ENCODE measurements at places on chromosomes 13 and 19. TPM values are rescaled to one million over a fixed set of nuclear protein-coding genes. Genes with fewer than 3 reads are reported as not detected.

The F10 gene
- not detected for polyA plus RNA-seq

- no peaks in the 10 kb centered on the region for H3K27me3 ChIP-seq
- H3K36me3 ChIP-seq = no peaks in the 10 kb centered on the region
- DNase-seq = no peak
- H3K4me1 ChIP-seq = no peaks in the 10 kb centered on the region
Measured at GRCh38 chr13:103539265-103539664, 473.0 kb upstream of the SLC10A2 start.

DNA sequence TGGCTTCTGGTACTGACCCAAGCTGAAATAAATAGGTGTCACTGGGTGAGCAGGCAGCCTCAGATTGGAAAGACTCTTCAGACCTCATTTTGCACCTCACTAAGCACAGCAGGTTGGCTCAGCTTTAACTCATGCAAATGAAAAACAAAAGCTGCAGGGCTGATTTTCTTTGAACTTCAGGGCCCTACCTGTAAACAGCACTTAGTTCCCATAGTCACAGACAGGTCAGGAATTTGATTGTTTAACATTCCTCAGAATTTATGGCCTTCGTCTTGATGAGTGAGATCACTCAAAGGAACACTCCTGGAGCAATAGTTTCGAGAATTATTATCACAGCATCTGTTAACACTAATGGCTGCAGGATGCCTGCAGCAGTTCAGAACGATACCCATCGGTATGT is 718.5 kb downstream of the EFNB2 start:
- no peaks in the 10 kb centered on the region for H3K4me1 ChIP-seq
- H3K36me3 ChIP-seq = no peaks in the 10 kb centered on the region
- H3K27me3 ChIP-seq = no peaks in the 10 kb centered on the region
- DNase-seq = no peak

The KIR2DL4 gene
- 61.6 TPM for polyA plus RNA-seq

The CEACAM20 gene
- not detected for polyA plus RNA-seq

- peaks cover 95% of the 10 kb centered on the region for H3K4me1 ChIP-seq
- peaks cover 2% of the 10 kb centered on the region for H3K27me3 ChIP-seq
- H3K36me3 ChIP-seq = no peaks in the 10 kb centered on the region
Measured at GRCh38 chr13:48405875-48406274, 7.0 kb downstream of the LPAR6 start.

GRCh38 chr19:5309438-5310204 is 31.0 kb downstream of the PTPRS start:
- H3K4me3 ChIP-seq = no peak overlapping the region
- DNase-seq = no peak
- H3K4me1 ChIP-seq = no peaks in the 10 kb centered on the region
- no peaks in the 10 kb centered on the region for H3K27me3 ChIP-seq
- H3K36me3 ChIP-seq = no peaks in the 10 kb centered on the region

The TTC9B gene
- not detected for polyA plus RNA-seq

DNA sequence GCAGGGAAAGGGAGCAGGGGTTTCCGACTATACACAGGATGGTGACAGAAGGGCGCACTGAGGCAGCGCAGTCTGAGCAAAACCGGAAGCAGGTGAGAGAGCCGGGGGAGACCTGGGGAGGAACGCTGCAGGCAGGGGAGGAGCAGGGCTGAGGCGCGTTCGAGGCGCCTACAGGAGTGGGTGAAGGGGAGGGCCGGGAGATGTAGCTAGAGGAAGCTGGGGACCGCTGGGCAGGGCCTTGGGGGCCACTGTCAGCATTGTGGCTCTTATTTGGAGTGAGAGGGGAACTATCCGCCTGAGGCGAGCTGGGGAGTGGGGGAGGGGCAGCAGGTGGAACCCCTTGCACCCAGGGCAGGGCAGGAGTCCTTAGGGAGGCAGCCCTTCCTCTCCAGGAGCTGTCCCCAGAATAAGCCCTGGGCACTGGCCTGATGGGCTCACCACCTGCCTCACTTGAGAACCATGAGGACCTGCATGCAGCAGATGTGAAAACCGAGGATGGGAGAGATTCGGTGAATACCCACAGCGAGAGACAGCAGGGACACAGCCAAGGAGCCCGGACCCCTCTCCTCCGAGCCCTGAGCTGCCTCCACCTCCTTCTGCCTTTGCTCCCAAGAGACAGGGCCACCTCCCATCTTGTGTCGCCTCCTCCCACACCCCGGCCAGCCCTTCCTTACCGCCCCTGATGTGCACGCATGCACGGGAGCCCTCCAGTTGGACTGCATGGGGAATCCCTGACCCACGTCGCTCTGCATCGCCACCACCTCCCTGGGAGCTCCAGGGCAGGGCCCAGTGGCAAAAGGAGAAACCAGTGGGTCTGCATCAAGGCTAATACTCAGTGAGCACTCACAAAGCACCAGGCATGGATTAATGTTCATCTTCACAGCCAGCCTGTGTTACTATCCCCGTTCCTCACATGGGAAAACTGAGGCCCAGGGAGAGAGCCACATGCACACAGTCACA is 10.3 kb downstream of the AKT2 start:
- peaks cover 1% of the 10 kb centered on the region for H3K36me3 ChIP-seq
- no peaks in the 10 kb centered on the region for H3K27me3 ChIP-seq
- H3K4me3 ChIP-seq = peak overlapping the region; percentile 77
- peaks cover 85% of the 10 kb centered on the region for H3K4me1 ChIP-seq
- DNase-seq = no peak

DNA sequence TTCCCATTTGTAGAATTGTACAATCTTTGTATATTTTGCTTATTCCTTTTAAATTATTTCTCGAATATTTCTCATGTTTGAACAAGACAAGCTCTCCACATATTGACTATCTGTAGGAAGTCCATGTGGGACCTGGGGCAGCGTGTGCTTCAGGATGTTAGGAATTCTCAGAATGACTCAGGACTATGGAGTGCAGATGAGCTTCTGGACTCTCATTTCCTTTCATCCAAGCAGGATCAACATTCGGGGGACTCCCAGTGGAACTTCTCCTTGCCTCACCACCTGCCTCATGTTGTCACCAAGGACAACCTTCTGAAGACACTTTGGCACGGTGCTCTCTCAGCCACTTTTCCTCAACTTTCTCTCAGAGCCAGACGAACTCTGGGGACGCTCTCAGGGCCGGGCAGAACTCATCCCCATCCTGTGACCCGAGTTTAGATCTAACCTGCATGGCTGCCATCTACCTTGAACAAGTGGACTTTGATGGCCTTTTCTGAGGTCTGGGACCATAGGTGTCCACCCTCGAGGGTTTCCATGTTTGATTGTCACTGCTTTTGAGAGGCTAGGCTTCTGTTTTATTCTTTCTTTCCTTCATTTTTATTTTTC is 441.7 kb downstream of the IRS2 start:
- H3K4me1 ChIP-seq = no peaks in the 10 kb centered on the region
- no peak for DNase-seq
- no peaks in the 10 kb centered on the region for H3K27me3 ChIP-seq
- H3K4me3 ChIP-seq = no peak overlapping the region
- no peak overlapping the region for H3K27ac ChIP-seq
- no peaks in the 10 kb centered on the region for H3K36me3 ChIP-seq

DNA sequence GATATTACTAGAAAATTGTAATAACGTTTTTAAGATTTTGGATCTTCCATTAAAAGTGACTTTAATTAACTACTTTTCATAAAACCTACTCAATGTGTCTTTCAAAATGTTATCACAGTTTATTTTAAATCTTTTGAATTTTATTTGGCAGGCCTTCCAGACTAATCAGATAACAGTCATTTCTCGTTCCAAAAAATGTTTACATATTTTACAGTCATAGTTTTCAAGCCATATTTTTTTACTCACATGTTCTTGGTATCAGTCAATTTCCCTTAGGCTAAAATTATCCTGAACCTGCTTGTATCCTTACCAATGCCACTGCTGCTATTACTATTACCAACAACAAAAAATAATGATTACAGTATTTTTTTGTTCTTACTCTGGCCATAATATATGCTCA is 1783.5 kb downstream of the SLITRK5 start:
- no peak overlapping the region for H3K27ac ChIP-seq
- peaks cover 2% of the 10 kb centered on the region for H3K27me3 ChIP-seq
- no peaks in the 10 kb centered on the region for H3K36me3 ChIP-seq
- DNase-seq = no peak
- H3K4me1 ChIP-seq = no peaks in the 10 kb centered on the region

The TMIGD2 gene
- 85.3 TPM for polyA plus RNA-seq

DNA sequence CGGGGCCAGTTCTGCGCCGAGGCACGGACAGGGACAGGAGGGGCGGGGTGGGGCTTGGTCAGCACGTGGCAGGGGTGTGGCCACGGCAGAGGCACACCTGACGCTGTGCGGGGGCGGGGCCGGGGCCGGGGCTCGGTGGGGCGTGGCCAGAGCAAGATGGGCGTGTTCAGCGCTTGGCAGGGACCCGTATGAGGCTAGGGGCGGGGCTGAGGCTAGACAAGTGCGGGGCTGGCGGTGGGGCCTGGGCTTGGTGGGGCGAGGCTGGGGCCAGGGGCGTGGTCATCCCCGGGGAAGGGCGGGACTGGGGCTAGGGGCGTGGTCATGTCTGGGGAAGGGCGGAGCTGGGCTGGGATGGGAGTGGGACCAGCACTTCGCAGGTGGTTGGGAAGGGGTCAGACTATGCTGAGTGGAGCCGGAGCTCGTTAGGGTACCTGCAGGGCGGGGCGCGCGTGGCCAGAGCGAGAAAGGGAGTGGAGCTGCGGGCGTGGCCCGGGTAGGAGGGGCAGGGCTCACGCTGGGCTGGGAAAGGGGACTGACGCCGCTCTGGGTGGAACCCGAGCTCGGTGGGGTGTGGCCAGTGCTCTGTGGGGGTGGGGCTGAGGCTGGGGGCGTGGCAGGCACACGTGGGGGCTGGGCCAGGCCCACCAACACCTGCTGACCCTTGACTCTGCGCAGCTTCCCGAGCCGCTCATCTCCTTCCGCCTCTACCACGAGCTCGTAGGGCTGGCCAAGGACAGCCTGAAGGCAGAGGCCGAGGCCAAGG is 12.8 kb downstream of the POLR2E start:
- H3K27me3 ChIP-seq = peaks cover 3% of the 10 kb centered on the region
- H3K27ac ChIP-seq = no peak overlapping the region
- DNase-seq = no peak
- no peak overlapping the region for H3K4me3 ChIP-seq

DNA sequence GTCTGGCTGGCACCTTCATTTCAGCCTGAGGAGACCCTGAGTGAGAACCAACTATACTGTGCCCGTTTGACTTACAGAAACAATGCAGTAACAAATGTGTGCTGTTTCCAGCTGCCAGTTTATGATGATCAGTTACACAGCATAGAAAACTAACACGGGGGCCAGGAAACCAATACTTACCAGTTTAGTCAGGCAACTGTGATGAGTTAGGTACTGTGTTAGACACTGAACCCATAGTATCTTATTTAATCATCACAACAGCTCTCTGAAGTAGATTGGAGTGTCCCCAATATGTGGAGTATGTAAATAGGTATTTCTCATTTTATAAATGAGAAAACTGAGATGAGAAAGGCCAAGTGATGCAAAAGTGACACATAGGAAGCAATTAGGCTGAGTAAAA is 620.9 kb upstream of the KLF12 start:
- no peaks in the 10 kb centered on the region for H3K36me3 ChIP-seq
- H3K4me3 ChIP-seq = no peak overlapping the region
- no peaks in the 10 kb centered on the region for H3K4me1 ChIP-seq
- H3K27ac ChIP-seq = no peak overlapping the region
- H3K27me3 ChIP-seq = peaks cover 2% of the 10 kb centered on the region
- DNase-seq = no peak

DNA sequence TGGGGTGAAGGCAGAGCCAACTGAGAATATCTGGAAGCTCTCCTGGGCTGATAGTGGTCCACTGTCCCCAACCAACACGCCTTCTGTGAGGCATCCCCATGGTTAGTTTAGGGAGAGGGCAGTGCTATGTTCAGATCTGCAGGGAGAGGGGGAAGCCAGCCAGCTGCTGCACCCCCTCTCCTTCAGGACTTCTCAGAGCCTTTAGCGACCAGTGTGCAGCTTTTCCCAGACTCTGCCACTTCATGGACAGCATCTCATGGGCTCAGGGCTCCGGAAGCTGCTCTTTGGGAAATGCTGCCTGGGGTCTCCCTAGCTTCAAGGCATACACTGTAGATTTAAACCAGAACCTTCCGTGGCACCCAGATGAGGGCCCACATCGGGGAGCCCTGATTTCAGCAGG is 33.5 kb downstream of the TMED1 start:
- no peak overlapping the region for H3K27ac ChIP-seq
- no peak for DNase-seq
- H3K4me3 ChIP-seq = no peak overlapping the region
- H3K36me3 ChIP-seq = peaks cover 8% of the 10 kb centered on the region

The CD37 gene
- polyA plus RNA-seq = 106 TPM

The ZNF548 gene
- polyA plus RNA-seq = 15.9 TPM

DNA sequence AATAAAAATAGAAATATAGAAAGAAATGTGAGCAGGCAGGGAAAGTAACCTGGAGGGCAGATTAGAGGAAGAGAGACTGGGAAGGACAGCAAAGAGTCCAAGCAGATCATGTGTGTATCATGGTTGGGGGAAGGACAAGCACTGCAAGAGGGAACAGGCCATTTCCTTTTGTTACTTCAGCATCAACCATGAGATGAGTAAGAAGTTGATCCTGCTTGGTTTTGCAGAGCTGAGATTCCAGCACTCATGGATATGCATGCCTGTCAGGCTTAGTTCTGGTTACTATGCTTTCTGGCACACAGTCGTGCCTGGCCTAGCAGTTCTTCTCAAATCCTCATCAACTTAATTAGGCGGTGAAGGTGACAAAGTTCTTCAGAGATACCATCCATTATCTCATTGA is 18.1 kb downstream of the NALCN start:
- no peaks in the 10 kb centered on the region for H3K36me3 ChIP-seq
- H3K27ac ChIP-seq = no peak overlapping the region
- DNase-seq = no peak
- peaks cover 3% of the 10 kb centered on the region for H3K27me3 ChIP-seq
- no peaks in the 10 kb centered on the region for H3K4me1 ChIP-seq
